Spinal cord (tissue), 10 donors: ENCODE measurements at places on chromosomes 7 and 10. TPM values are rescaled to one million over a fixed set of nuclear protein-coding genes. Genes with fewer than 3 reads are reported as not detected.

DNA sequence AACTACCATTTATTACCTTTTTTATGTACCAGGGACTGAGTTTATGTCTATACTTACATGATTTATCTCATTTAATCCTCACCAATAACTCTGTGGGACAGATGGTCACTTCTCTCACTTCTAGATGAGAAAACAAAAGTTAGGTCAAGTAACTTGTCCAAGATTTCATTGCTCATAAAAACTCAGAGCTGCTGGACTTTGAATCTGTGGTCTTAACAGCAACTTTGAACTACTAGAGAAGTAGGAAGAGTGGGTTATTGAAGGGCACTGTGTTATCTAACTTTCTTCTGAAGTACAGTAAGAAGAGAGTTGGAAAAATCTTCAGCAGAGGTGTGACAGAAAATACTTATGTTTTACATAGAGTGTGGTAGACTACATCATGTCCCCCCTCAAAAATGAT, 214.2 kb upstream of the BMPER start:
- DNase-seq: no peak
- H3K27me3 ChIP-seq: no peaks in the 10 kb centered on the region
- H3K27ac ChIP-seq: no peak overlapping the region

GRCh38 chr7:66205741-66206090, 582 bp downstream of the TPST1 start:
- H3K4me1 ChIP-seq: peaks cover 12% of the 10 kb centered on the region
- H3K27me3 ChIP-seq: no peaks in the 10 kb centered on the region
- H3K27ac ChIP-seq: no peak overlapping the region
- no peak for DNase-seq
- H3K4me3 ChIP-seq: peak overlapping the region; percentile 78

GRCh38 chr7:150811-151221, 41.6 kb upstream of the FAM20C start:
- no peaks in the 10 kb centered on the region for H3K36me3 ChIP-seq
- no peak overlapping the region for H3K4me3 ChIP-seq
- no peaks in the 10 kb centered on the region for H3K27me3 ChIP-seq
- no peak for DNase-seq

The AGR2 gene
- total RNA-seq: 10.1 TPM

The ACSM6 gene
- total RNA-seq: not detected
